ENCODE measurements at places on chromosomes 7 and 10.
A peak's percentile ranks its signal among the peaks of the same experiment; 100 is the strongest.

GRCh38 chr7:63925626-63926460, 72.8 kb upstream of the ZNF722 start:
- no peaks in the 10 kb centered on the region for H3K36me3 ChIP-seq
- H3K4me3 ChIP-seq: no peak overlapping the region
- no peaks in the 10 kb centered on the region for H3K27me3 ChIP-seq
- no peak overlapping the region for H3K27ac ChIP-seq
- H3K4me1 ChIP-seq: no peaks in the 10 kb centered on the region

GRCh38 chr10:60230892-60231291, 158.8 kb downstream of the ANK3 start:
- no peak for DNase-seq
- no peaks in the 10 kb centered on the region for H3K4me1 ChIP-seq
- no peak overlapping the region for H3K4me3 ChIP-seq
- no peaks in the 10 kb centered on the region for H3K27me3 ChIP-seq

DNA sequence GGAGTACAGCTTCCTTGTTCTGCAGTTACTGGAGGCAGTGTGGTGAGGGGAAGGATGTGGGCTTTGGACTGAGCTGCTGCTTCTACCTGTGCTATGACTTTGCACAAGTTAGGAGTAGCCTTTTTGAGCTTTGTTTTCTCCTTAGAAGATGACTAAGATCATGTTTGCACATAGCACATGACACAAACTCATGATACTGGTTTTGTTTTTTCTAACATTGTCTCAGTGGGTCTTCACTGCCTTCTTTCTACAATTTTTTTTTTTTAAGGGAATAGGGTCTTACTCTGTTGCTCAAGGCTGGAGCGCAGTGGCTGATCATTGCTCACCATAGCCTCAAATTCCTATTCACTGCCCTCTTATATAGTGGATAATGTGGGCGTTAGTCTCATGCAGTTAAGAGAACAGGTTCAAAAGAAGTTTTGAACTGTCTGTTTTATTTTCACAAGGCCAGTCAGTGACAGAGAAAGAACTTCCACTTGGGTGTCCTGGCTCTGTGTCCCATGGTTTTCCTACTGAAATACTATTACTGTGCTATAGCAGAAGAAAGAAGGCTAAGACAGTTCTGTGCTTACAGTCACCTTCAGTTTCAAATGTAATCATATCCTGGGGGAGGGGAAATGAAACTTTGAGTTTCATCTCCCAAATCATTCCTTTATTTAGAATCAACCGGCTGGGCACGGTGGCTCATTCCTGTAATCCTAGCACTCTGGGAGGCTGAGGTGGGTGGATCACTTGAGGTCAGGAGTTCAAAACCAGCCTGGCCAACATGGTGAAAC, 72.0 kb downstream of the KAT6B start:
- H3K4me1 ChIP-seq: no peaks in the 10 kb centered on the region
- no peaks in the 10 kb centered on the region for H3K27me3 ChIP-seq
- H3K4me3 ChIP-seq: no peak overlapping the region
- DNase-seq: no peak
- no peak overlapping the region for H3K27ac ChIP-seq

GRCh38 chr7:142383841-142384492, 126.1 kb upstream of the PRSS58 start:
- no peak for DNase-seq
- H3K36me3 ChIP-seq: no peaks in the 10 kb centered on the region
- no peaks in the 10 kb centered on the region for H3K27me3 ChIP-seq
- H3K4me1 ChIP-seq: peaks cover 5% of the 10 kb centered on the region
- no peak overlapping the region for H3K27ac ChIP-seq
- no peak overlapping the region for H3K4me3 ChIP-seq

- no peaks in the 10 kb centered on the region for H3K36me3 ChIP-seq
- no peak overlapping the region for H3K4me3 ChIP-seq
- no peaks in the 10 kb centered on the region for H3K27me3 ChIP-seq
- no peak overlapping the region for H3K27ac ChIP-seq
- DNase-seq: no peak
Observed at GRCh38 chr10:66931340-66931948, 5.6 kb downstream of the LRRTM3 start.

- DNase-seq: no peak
- no peaks in the 10 kb centered on the region for H3K4me1 ChIP-seq
- no peak overlapping the region for H3K4me3 ChIP-seq
- no peak overlapping the region for H3K27ac ChIP-seq
- no peaks in the 10 kb centered on the region for H3K27me3 ChIP-seq
- H3K36me3 ChIP-seq: no peaks in the 10 kb centered on the region
Observed at GRCh38 chr7:124308384-124308783, 275.5 kb upstream of the TMEM229A start.

- no peak overlapping the region for H3K4me3 ChIP-seq
- H3K36me3 ChIP-seq: no peaks in the 10 kb centered on the region
- no peak overlapping the region for H3K27ac ChIP-seq
- no peak for DNase-seq
- H3K27me3 ChIP-seq: no peaks in the 10 kb centered on the region
- no peaks in the 10 kb centered on the region for H3K4me1 ChIP-seq
Observed at GRCh38 chr10:11758527-11759236, 16.5 kb downstream of the ECHDC3 start.

- H3K4me1 ChIP-seq: no peaks in the 10 kb centered on the region
- no peak overlapping the region for H3K4me3 ChIP-seq
- H3K36me3 ChIP-seq: no peaks in the 10 kb centered on the region
- no peak overlapping the region for H3K27ac ChIP-seq
Observed at GRCh38 chr7:106425017-106425719, 140.4 kb upstream of the NAMPT start.

- H3K4me1 ChIP-seq: no peaks in the 10 kb centered on the region
- H3K4me3 ChIP-seq: no peak overlapping the region
- H3K27ac ChIP-seq: no peak overlapping the region
- DNase-seq: peak; percentile 19
- no peaks in the 10 kb centered on the region for H3K36me3 ChIP-seq
Observed at GRCh38 chr10:69742928-69743602, 58.6 kb upstream of the COL13A1 start.

GRCh38 chr10:3010816-3011460, 56.4 kb upstream of the PFKP start:
- no peaks in the 10 kb centered on the region for H3K27me3 ChIP-seq
- H3K36me3 ChIP-seq: no peaks in the 10 kb centered on the region
- no peak overlapping the region for H3K27ac ChIP-seq
- H3K4me3 ChIP-seq: no peak overlapping the region
- no peaks in the 10 kb centered on the region for H3K4me1 ChIP-seq
- DNase-seq: no peak

All from H1 (cell line).